ENCODE measurements at places on chromosomes 11 and 22. TPM values are rescaled to one million over a fixed set of nuclear protein-coding genes. Genes with fewer than 3 reads are reported as not detected.

The OR56A1 gene
- not detected for total RNA-seq

The SHANK2 gene
- total RNA-seq = 0.82 TPM

The CYP2D6 gene
- 1.1 TPM for total RNA-seq

The MUC5AC gene
- total RNA-seq = not detected

The BRD1 gene
- 41.8 TPM for total RNA-seq
